ENCODE measurements at places on chromosomes 16 and 17.
A peak's percentile ranks its signal among the peaks of the same experiment; 100 is the strongest.

DNA sequence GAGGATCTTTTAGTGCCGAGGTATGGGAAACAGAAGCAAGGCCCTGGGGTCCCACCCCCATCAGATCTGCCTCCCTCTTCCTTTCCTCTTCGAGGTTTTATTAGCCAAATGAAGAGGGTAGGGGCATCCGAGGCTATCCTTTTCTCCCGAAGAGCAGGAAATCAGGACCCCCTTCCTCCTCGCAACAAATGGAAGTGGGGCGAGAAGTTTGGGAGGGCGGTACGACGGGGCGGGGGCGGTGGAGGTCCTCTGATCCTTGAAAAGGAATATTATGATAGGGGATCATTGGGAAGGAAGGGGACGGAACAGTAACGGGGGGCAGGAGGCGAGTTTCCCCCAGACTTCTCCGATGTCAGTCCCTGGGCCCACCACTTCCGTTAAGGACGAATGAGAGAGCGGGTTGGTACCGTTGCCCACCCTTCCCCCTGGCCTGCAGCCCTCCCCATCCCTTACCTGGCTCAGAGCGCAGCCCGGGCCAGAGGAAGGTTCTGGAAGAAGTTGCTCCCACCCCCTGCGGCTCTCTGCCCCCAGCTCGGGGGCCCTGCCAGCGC, 309 bp downstream of the FOXJ1 start:
- no peak for DNase-seq

- no peak for DNase-seq
Observed at GRCh38 chr17:4945176-4945943, 3.0 kb downstream of the PFN1 start.

- DNase-seq = no peak
Observed at GRCh38 chr16:23611936-23612335, 15.8 kb upstream of the NDUFAB1 start.

DNA sequence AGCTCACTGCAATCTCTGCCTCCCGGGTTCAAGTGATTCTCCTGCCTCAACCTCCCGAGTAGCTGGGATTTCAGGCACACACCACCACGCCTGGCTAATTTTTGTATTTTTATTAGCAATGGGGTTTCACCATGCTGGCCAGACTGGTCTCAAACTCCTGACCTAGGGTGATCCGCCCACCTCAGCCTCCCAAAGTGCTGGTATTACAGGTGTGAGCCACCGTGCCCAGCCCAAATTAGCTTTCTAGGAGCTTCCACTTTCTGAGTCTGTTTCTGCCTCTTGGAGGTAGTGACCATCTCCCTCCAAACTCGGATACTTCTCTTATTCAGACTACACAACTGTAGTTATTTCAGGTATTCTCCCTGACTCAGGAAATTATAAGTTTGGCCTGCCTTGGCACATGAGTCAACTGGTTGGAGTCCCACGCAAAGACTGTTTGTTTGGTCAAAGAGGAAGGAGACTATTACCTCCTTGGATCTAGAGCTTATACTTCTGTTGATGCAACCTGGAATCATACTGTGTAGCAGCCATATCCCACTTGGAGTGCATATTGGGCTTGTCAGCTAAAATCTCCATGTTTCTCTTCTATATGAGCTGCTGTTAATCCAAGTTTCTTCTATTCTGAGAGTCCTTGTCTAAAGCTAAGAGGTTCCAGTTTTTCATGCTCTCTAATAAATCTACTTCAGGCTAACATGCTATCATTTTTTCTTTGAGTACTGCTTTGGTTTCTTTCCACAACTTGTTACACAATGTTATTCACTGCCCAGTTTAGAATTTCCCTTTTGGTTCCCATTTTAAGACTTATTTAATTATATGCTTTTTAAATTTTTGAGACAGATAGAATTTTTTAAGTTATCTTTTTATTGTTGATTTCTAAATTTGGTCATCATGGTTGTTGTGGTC, 7.5 kb downstream of the IL4R start:
- no peak for DNase-seq

DNA sequence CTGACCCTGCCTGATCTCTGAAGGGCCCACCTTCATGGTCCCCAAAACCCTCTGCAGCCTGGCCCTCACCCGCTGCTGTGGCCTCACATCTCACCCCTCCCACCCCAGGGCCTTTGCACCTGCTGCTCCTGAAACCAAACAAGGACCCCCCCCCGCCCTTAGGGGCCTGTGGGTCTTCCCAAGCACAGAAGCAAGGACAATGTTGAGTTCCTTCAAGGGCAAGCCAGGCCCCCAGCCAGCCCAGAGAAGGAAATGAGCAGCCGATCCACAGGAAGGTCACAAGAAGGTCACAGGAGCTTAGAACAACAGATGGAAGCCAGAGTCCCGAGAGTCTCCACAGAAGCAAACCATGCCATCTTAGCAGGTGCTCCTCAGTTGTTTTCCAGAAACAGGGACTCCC, 493 bp upstream of the PDE6G start:
- no peak for DNase-seq

DNA sequence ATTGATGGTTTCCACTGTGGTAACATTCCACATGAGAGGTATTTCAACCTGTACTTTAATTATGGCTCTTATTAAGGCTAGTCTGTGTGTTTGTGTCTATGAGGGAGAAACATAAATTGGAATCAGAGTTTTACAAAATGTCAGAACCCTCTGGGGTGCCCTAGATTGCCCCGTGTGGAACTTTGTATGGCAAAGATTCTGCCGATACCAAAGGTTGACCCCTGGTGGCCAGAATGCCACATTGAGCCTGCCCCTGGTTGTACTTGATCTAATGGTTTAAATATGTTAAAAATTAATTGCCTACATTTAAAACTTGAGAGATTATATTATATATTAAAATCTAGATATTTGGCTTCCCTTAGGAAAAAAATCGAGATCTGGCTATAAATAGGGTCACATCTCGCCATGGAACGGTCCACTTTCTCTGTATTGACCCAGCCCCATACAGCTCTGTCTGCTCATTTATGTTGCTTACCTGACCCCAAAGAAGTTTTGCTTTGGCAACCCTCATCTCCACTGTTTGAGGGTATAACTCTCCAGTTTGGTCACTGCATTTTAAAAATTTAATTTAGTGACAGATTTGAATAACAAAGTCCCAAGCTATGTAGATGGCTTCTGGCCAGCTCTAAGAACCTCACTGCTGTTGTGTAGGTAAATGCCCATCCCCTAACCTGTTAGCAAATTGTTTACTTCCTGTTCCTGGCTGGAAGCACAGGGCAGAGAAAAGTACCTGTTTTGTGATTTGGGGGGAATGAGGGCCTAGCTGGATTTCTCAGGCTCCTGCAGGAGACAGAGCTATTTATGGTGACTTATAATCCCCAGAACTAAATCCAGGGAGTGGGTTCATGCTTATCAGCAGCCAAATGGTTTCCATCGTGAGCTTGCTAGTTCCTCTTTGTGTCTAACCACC, 95.0 kb downstream of the PLCG2 start:
- peak; percentile 44 for DNase-seq

- DNase-seq = no peak
Observed at GRCh38 chr16:12262454-12263180, 286.1 kb downstream of the SNX29 start.

DNA sequence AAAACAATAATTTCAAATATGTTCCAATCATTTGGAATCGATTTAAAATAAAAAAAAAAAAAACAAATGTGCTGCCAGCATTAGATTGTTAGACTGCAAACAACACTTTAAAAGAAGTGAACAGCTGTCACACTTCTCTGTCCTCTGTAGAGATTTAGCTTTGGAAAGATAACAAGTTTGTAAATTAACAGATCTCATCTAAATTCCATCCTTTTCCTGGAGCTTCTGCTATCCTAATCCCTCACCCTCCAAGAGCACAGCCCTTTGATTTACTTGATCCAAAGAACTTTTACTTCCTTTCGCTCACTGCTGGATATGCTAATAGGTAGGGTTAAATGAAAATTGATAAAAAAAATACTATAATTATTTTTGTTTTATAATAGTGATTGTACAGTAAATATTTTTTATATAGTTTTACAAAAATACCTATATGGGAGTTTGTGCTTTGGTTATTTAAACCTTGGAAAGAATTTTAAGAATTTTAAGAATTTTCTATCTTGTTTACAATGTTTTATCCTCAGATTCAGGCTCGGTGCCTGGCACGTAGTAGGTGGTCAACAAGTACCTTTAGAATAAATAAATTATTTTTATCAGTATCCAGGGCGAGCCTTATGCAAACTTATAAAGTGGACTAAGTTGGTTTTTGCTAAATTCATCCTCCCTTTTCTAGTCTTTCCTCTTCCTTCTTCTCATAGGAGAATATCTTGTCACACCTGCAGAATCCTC, 21.6 kb downstream of the MAP2K6 start:
- DNase-seq = no peak

- no peak for DNase-seq
Observed at GRCh38 chr17:12637015-12637414, 28.7 kb upstream of the MYOCD start.

DNA sequence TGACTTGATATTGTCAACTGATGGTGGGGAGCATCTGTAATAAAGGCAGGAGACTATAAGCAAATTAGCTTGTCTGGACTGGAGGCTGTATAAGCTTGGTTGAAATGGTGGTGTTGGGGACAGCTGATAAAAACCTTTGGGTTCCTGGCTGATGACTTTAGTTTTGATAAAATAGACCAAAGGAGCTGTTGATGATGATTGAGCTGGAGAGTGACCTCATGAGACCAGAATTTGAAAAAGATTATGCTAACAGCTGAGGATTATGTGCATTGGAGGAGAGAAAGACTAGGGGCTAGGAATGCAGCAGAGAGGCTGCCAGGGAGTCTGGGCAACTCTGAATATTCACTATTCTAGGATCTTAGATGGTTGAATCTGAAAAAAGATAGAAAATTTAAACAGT, 8.7 kb upstream of the CDC27 start:
- no peak for DNase-seq

DNA sequence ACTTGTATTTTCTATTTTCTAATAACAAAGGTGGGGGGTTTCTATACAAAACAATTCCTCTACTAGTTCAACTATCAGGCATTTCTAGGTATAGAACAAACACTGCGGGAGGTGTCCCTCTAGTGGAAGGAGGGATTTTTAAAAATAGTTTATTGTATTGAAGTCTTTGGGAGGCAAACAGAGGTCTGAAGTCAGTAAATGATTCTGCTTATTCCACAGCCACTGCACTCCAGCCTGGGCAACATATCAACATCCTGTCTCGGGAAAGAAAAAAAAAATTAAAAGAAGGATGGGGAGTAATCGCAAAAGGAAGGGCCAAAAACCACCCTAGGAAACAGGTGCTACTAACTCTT, 648 bp upstream of the ERCC4 start:
- DNase-seq = no peak

DNA sequence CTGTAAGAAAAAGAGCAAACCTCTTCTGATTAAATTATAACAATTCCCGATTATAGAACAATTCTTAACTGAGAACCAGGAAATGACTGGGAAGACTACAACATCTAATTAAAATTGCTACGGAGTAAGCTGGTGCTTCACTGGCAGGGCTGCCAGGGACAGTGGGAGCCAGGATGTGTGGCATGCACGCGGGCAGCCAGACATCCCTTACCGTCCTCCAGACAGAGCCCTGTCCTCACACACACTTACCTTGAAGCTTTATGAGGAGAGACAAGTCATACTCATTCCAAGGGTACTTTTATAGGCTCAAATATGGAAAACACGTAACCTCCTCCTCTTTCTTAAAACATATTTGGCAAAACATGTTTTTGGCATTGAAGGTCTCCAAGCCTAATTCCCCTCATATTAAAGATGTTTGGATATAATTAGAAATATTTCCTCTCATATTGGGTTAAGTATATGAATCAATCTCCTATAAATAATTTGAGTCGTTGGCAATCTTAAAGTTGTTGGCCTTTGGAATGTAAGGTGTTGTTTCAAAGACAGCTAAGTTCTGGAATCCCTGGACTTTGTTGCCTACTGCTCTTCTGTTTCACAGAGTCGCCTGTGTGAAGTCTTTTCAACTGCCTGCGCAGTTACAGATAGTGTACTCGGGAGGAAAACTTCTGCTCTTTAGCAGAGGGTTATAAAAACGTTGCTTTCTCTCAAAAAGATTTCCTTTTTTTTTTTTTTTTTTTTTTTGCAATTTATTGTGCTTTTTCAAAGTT, at the start of gene MYH1:
TSS of gene MYH1 (minus strand) at position 272 of the 767 bp plus-strand sequence. CDS start 1,900 bp downstream, outside the sequence.
- no peak for DNase-seq

DNA sequence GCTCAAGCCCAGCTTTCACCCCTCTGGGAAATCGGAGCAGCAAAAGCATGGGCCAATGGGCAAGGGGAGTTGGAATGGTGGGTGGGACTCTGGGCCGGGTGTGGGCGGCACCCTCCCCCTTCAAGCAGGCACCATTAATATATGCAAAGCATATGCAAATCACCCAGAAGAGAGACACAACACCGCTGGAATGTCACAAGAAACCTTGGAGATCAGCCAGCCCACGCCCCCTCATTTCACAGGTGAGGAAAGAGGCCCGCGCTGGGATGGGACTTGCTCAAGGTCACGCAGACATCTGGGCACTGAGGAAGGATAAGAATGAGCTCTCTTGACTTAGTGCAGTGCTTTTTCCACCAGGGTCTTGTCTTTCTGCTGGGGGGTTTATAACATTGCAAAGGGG, 4.8 kb downstream of the SRCIN1 start:
- DNase-seq = no peak

GRCh38 chr16:83994087-83994486, 26.0 kb downstream of the NECAB2 start:
- DNase-seq = no peak

DNA sequence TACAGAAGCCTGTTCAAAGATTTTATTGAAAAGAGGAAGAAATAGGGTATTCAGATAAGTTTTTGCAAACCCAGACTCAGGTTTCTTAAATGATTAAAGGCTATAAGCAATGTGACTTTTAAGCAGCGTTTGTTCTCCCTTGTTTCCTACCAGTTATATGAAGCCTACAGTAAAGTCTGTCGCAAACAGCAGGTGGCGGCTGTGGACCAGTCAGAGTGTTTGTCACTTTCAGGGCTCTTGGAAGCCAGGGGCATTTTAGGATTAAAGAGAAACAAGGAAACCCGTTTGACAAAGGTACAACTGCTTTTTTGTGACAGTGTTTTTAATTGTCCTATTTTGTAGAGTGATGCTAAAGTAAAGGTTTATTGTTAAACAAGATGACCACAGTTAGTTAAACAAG, 7.7 kb upstream of the RARA start:
- no peak for DNase-seq

DNA sequence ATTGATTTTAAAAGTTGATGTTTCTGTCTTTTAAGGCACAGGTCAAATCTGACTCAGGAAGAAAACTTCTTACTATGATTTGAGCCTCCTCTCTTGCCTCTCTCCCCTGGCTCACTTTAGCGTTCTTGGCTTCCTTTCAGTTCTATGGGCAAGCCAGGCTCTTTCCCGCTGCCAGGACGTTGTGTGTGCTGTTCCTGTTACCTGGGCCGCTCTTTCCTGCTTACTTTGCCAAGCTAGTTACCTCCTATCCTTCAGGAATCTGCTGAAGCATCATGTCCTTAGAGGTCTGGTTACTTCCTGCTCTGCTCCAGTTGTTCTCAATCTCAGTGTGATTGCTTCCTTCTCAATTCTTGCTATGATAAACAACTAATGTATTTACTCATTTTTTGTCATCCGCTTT, 1108.5 kb upstream of the EEF2KMT start:
- DNase-seq = no peak
